ENCODE measurements at places on chromosomes 2 and 18.

GRCh38 chr2:8553643-8554042 lies 128.2 kb upstream of the ID2 start:
- DNase-seq, result no peak

DNA sequence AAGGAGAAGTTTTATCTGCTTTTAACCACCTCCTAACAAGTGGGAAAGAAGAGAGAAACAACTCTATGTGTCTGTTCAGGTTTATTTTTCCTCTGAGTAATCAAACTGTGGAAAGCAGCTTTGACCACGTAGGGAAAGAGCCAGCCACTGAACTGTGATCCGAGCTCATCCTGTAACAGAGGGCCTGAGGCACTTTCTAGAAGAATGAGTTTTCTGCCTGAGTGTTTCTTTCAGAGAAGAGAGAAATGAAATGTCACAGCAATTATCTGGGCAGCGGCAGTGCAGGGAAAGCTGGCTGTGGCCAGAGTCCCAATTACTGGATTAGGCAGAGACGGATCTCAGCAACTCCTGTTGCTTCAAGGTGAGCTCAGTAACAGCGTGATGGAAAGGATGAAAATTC lies 151.9 kb downstream of the CD226 start:
- no peak for DNase-seq

DNA sequence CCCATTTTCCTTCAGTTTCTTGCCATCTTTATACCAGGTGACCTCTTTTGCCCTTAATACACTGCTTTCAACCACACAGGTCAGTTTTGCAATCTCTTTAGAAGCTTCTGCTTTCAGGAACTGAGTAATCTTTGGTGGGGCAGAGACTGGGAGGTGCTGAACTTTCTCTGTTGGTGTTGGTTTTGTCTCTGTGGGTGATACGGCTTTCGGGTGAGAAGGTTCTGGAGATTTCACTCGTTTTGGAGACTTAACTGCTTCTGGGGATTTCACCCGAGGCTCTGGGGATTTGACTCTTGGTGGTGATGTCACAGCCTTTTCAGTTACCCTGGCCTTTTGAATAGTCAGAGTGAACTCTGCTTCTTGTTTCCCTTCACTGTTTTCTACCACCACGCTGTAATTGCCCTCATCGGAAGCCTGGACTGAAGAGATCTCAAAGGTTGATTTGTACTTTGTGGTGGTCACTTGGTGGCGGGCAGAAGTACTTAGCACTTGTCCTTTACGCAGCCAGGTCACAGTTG lies 50.4 kb downstream of the PLEKHA3 start:
- DNase-seq, result no peak

GRCh38 chr18:21682371-21683051 lies 22.1 kb downstream of the ABHD3 start:
- DNase-seq, result peak; percentile 51

GRCh38 chr2:106599540-106599939 lies 112.4 kb downstream of the CD8B2 start:
- DNase-seq, result no peak

DNA sequence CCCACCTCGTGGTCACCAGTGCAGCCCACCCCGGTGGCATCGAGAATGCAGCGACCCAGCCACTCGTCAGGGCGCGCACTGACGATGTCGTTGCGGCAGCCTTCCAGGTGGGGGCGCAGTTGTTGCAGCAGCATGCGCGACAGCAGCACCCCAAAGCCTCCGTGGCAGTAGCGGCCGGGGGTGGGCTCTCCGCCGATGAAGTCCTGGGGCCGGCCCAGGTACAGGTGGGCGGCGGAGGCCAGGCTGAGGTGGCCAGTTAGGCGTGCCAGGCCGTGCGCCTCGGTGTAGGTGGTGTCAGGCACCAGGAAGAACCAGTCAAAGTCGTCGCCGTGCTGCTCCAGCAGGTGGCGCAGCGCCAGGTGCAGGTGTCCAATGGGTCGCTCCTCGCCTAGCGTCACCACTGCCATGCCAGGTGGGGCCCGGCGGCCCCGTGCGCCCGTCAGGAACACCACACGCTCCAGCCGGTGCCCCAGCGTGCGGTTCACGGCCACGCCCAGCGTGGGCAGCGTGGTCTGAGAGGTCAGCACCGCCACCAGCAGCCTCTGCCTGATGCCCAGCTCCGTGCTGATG lies 1.9 kb downstream of the CHPF start:
- peak; percentile 82 for DNase-seq

DNA sequence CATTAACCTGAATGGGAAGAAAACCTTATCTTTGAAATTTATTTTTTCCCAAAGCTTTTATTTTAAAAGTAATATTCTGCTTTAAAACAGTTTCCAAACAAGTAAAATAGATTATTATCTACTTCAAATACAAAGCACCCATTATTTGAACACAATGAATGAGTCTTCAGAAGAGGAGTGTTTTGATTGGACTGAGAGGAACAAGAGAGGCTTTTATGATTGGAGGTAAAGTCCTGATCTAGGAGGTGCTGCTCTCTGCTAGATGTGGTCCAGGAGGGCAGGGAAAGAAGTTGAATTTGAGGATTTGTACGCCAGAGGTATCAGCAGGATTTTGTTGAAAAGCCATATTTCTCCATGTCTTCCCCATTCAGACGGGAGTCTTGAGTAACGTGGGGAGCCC lies 900.7 kb downstream of the SOCS6 start:
- DNase-seq, result no peak

DNA sequence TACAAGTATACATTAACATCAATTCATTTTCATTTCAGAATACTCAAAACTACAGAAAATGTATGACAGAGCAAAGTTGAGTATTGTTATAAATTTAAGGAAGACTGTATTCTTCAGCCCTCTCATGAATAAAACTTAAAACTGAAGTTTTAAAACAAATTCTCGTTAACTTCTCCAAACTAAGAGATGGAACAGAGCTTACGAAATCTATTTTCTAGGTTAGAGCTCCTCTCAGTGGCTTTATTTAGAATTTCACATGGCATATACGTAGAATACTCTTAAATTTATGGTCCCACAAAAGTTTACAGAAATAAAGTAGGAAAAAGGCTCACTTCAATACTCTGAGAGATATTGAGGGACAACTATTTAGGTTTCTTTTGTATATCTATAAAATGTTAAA lies 612.1 kb downstream of the KCNJ3 start:
- DNase-seq, result peak; percentile 7

DNA sequence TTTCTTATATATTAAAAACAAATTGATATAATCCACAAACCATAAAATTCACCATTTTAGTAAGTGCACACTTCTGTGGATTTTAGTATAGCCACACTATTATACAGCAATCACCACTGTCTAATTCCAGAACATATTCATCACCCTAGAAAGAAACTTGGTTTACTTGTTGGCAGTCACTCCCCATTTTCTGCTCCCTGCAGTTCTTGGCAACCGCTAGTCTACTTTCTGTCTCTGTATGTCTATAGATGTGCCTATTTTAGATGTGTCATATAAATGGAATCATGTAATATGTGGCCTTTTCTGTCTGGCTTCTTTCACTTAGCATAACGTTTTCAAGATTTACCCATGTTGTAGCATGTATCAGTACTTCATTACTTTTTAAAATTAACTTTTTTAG lies 5.7 kb downstream of the CKAP2L start:
- DNase-seq, result no peak

DNA sequence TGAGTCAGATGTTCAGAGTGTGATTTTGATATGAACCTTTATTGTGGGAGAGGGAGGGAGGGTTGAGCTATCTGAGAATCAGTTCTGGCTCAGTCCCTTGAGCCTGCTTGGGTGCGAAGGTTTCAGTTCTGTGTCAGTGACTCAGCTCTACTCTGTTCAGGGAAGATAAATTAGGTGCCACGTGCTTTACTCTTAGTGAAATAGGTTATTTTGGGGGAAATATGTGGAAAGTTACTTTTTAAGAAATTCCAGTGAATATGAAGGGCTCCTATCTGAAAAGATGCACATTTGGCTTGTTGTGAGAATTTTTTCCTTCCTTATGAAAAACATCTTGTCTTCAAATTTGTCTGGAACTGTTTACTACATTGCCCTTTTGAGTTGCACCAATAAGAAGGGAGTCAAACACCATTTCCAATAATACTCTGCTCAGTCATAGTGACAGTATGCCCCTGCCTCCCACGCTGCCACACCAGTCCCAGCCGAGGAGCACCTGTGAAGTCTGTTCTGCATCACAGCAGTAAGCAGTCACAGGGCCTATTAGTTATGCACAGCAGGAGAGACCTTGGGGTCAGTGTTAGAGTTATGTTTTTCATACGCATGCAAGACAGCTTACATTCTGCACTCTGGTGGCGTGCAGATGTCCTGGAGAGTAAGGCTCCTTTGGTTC lies 32.8 kb upstream of the DNAH7 start:
- no peak for DNase-seq

DNA sequence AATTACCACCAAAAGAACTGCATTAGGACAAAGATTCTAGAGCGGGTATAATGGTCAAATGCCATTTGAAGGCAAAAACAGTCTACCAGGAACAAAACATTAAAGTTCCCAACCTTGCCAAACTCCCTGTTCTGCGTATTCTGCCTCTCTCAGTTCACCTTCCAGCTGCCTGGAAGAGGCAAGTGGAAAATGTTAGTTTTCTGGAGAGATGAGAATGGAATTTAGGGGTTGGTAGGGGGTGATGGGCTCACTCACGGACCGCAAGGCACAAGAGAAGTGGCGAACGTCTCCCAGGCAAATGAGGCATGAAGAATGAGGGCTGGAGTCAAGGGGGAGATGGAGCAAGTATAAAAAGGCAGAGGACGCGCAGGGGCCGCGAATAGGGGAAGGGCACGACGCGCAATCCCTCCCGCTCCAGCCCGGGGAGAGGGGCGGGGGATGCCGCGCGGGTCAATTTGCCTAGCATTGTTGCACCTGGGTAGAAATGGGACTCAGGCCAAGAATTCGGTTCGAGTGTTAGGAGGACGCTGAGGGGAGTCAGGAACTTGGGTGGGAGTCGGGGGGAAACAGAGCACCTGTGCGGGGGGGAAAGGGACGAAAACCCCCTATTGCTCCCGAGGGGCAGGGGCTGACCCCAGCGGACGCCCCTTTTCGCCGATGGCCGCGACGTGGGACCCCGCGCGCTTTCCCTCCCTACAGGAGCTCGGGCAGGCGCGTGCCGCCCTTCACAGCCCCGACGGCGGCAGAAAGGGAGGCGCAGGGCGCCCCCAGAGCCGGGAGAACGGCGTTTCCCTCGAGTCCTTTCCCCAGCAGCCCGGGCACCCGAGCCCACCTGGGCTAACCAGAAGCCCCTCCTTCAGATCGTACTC lies 573 bp downstream of the PAIP2B start:
- peak; percentile 1 for DNase-seq

GRCh38 chr2:202378001-202378400 lies 1.9 kb downstream of the BMPR2 start:
- DNase-seq, result no peak

DNA sequence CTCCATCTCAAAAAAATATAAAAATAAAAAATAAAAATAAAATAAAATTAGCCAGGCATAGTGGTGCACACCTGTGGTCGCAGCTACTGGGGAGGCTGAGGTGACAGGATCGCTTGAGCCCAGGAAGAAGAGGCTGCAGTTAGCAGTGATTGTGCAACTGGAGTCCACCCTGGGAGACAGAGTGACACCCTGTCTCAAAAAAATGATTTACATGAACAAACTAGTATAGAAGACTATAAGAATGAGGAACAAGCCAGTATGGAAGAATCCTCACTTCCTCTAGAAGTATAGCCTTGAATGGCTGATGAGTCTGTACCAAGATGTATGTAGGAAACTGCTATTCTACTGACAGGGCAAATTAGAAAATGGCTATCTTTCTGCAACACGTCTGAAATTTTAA lies 10.9 kb downstream of the YES1 start:
- DNase-seq, result no peak

GRCh38 chr18:13120983-13121441 lies 97.5 kb upstream of the LDLRAD4 start:
- peak; percentile 69 for DNase-seq
